ENCODE measurements at places on chromosomes 11 and 22.

- DNase-seq = no peak
Observed at GRCh38 chr11:123354371-123354975, 75.6 kb upstream of the GRAMD1B start.

GRCh38 chr11:133988686-133989410 is 32.1 kb upstream of the IGSF9B start:
- no peak for DNase-seq

DNA sequence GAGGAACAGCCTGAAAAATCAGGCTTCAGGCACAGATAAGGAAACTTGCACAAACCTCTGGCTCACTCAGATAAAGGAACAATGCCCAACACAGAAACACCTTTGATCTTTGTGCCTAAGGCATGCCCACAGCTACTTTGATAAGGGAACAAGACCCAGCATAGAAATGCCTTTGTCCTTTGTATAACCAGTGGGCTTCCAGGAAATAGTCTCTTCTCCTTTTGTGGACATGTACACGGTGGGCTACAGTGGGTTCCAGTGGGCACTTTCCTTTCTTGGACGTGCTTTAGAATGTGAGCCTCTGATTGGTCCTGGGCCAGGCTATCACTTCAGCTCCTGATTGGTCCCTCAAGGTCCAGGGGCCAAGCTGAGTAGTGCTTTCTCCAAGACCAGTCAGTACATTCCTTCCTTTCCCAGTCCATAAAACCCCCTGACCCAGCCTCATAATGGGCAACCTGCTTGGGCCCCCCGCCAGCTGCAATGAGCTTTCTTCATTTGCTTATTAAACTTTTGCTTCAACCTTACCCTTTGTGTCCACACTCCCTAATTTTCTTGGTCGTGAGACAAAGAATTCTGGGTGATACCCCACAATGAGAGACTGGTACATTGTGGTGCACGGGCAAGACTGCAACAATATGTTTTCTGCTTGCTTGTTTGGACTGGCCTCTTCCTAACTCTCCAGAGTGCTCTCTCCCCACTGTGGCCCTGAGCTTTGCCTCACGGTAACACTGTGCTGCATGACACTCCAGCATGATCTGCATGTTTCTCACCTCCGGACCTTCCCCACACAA is 1.7 kb upstream of the CABIN1 start:
- DNase-seq = no peak

DNA sequence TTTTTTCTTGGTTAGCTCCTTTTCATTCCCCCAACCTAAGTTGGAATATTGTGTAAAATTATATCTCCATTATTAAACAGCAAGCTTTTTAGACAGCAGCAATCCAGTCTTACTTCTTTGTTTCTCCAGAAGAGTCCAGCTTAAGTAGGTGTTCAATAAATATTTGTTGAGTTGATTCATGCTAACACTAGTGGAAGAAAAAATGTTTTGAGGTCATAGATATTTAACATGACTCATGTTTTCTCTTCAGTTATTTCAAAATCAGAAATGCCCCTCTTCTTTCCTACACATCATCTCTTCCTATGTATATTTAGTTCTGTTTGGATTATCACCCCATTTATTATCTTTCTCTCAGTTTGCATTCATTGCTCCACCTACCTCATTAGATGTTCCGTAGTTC is 20.3 kb downstream of the CCDC83 start:
- DNase-seq = no peak

DNA sequence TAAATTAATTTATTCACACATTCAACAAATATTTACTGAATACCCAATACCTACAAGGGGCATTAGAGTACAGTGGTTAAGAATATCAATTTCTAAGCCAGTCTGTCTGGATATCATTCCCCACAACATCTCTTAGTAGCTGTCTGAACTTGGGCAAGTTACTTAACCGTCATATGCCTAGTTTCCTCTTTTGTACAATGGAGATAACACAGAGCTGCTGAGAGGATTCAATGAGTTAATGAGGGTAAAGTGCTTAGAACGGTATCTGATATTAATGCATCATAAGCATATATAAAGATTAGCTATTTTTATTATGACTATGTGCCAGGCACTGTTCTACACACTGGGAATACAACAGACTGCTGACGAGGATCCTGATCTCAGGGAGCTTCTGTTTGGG is 116.4 kb downstream of the APOL5 start:
- DNase-seq = no peak

GRCh38 chr11:120128392-120129119 is 9.4 kb downstream of the TRIM29 start:
- no peak for DNase-seq

DNA sequence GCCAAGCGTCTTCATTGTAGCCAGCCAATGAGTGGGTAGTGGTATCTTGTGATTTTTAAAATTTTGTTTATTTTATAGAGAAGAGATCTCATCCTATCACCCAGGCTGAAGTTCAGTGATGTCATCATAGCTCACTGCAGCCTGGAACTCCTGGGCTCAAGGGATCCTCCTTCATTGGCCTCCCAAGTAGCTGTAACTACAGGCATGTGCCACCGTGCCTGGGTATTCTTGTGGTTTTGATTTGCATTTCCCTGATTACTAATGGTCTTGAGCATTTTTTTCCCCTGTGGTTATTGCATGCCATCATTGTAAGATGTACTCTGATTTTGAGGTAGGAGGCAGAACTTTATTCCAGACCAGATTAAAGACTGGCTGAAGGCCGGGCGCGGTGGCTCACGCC is 2.4 kb upstream of the DENND6B start:
- DNase-seq = no peak

DNA sequence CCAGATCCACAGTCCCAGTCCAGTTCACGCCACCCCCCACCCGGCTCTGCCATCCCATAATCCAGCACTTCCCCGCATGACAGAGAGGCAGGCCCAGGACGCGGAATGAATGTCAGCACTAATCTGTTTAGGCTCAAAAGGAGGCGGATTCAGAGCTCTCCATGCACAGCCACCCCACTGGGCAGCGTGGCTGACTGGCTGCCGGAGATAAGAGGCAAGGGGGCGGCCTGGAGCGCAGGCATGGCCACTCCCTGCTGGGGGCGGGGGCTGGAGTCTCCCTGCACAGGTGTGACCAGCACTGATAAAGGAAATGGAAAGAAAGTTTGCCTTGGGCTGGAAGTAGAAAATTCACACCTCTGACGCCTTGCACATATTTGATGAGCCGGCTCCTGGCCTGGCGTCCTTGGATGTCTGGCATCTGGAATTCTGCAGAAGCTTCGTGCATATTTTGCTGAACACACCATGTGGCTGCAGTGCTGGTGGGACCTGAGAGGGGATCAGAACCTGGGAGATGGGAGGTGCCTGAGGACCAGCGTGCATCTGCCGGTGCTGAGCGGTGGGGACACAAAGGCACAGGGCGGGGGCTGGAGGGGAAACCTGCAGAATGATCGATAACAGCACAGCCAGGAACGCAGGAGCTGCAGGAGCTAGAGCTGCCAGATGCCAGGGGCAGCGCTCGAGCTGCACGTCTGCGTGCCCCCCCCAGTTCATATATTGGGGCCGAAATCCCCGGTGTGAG is 344.4 kb downstream of the CTTN start:
- DNase-seq = no peak

GRCh38 chr11:63999349-64000025 is 13.2 kb downstream of the OTUB1 start:
- peak; percentile 66 for DNase-seq

- DNase-seq = no peak
Observed at GRCh38 chr11:35461917-35462538, 42.7 kb upstream of the SLC1A2 start.

DNA sequence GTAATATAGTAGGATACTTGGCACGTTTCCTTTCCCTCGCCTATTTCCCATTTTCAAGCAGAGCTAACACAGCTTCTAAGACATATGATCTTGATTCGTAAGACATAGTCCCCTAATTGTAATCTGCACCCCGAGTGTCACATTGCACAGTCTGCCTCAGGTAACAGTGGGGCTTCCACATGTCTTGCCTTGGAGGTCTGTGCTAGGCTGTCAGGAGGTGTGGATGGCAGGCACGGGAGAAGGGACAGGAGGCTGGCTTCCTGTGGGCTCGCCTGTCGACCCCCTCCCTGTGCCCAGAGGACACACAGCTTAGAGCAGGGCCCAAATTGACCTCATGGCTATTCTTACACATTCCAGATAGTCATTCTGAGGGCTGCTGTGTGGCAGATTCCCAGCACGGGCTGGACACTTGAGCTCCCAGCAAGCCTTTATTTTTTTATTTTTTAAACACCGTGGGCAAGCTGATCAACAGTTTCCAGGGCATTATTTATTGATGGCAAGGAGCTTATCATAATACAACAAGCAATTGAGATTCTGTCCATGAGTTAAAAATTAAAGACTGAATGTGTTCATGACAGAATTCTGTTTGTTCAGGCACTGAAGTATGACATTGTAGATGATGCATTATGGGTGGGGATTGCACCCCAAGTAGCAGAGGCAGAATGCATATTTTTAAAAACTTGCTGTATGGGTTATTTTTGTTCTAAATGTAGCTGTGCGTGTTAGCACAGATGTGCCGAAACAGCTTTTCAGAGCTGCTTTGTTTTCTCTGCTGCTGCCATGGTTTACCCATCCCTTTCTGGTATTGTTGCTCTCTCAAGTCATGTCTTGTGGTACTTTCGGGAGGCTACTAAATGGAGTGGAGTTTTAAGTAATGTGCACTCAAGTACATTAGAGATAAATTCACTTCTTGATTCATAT is 113.0 kb downstream of the ATXN10 start:
- no peak for DNase-seq

GRCh38 chr22:42069801-42070516 is 653 bp downstream of the NAGA start:
- no peak for DNase-seq

GRCh38 chr22:44574057-44574639 is 76.1 kb upstream of the RTL6 start:
- DNase-seq = peak; percentile 24

DNA sequence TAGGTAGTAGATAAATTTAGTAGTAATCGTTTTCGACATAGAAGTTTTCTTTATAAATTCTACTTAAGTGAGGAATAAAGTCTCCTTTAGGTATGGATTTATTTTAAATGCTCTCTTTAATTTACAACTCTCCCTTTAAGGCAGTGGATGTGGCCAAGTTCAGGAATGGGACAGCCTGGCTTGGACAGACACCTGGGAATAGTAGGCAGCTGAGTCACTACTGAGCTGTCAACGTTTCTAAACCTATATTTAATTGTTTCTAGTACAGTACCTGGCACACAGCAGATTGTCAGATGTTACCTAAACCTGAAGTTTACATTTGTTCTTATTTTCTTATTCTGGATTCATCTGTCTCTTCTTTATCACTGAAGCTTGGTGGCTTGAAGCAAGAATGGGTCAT is 85.1 kb downstream of the DEPDC5 start:
- no peak for DNase-seq

GRCh38 chr11:71423181-71423790 is 24.9 kb downstream of the DHCR7 start:
- DNase-seq = no peak

DNA sequence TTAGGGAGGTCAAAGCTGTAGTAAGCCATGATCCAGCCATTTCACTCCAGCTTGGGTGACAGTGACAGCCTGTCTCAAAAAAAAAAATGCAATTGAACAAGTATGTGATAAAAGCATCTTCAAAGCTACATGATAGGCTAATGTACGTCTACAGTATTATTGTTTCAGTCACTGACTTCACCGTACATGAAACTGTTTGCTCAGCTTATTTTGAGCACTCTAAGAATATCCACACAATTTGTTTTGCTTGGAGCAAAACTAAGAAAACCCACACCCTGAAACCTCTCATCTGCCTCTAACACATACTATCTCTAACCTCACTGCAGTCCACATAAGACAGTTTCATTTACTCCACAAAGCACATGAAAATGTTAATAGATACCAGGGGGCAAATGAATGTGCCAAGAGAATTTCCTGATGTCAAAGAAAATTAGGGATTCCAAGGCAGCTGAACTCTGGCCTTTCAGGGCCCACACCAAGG is 60.7 kb downstream of the KCNA4 start:
- DNase-seq = no peak

- no peak for DNase-seq
Observed at GRCh38 chr11:40722179-40722795, 737.2 kb downstream of the LRRC4C start.

DNA sequence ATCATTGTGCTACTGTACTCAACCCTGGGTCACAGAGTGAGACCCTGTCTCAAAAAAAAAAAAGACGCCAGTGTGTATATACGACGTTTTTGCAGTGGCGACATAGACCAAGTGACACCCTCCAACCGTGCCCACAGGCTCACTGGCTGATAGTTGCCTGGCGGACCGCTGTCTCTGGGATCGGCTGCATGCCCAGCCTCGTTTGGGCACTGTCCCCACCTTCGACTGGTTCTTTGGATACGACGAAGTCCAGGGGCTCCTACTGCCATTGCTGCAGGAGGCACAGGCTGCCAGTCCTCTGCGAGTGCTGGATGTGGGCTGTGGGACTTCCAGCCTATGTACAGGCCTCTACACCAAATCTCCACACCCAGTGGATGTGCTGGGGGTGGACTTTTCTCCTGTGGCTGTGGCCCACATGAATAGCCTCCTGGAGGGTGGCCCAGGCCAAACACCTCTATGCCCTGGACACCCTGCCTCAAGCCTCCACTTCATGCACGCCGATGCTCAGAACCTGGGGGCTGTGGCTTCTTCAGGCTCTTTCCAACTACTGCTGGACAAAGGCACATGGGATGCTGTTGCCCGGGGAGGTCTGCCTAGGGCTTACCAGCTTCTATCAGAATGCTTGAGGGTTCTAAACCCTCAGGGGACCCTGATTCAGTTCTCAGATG is 1.3 kb downstream of the CSKMT start:
- DNase-seq = no peak

DNA sequence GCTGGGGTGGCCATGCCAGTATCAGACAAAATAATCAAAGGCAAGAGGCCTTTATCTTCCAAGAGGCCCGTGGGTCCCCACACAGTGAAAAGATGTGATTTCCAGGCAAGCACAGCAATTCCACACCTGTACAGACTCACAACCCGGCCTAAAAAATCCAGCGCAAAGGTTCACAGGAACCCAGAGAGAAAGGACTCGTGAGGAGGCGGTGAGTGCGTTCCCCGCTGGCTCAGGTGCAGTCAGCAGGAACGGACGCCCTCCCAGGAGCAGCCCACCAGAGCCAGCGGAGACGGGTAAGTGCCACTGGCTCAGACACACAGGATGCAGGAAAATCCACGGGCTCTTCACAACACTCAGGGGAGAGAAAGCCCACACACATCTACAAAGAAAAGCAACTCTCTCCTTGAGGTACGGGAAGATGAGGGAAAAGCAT is 4.4 kb downstream of the TOLLIP start:
- no peak for DNase-seq

DNA sequence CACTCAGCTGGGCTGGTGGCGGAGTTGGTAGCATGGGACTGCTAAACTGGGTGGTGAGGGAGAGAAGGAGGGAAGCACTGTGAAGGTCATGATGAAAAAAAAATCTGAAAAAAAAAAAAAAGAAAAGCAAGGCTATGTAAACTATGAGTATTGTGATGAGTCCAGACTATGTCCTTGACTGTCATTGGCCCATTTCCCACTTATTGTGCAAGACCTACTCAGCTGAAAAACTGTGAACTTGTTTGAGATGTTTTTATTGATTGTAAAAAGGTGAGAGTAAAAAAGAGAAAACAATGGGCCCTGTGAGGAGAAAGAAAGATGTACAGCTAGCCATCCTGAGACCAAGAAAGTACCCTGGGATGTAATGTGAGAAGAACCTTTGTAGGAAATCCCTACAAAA is 798.4 kb upstream of the TENM4 start:
- DNase-seq = peak; percentile 25

All from ovary (tissue), 10 donors.